ENCODE measurements at places on chromosomes 3 and 15.

- DNase-seq = no peak
Measured at GRCh38 chr15:100832149-100832942, 47.3 kb upstream of the ALDH1A3 start.

GRCh38 chr15:84929795-84930603, 45.5 kb downstream of the SLC28A1 start:
- no peak for DNase-seq

DNA sequence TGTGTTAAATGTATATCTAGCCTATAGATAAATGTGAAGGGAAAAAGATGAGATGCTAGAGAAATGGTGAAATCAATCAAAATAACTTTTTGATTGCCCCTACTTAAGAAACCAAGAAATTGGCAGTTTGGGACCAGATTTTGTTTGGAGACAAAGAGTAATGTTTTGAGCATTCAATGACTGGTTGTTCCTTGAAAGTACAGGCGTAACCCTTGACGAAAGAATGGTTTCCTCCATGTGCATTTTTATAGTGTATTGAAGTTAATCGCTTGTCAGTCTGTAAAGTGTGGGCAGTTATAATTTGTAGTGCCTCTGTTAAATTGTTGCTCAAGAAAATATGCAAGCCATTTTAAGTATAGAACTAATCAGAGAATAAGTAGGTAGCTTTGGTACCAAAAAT, 1.2 kb downstream of the KIF23 start:
- no peak for DNase-seq

GRCh38 chr15:68114356-68114755, 60.2 kb downstream of the PIAS1 start:
- no peak for DNase-seq

DNA sequence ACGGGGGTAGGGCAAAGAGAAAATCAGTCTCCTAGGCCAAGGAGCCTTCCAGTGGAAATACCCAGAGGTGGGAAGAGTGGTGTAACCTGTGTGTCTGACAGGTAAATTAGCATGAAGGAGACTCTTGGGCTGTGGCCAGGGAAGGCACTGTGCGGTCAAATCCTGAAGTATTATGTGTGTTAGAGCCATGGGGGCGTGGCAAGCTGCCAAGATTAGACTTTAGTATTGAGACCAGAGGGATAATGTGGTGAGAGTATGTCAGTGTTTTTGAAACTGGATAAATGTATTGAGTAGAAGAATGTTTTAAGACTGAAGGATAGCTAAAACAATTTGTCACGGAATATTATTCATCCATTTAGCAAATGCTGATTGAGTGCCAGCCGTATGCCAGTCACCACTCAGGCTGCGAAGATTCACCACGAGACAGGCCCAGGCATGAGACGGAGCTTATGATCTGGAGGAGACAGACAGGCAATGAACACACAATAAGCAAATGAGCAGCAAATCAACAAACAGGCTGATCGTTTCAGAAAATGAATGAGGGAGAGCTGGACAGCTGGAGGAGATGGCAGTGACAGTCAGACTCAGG, 445.9 kb downstream of the MCTP2 start:
- no peak for DNase-seq

GRCh38 chr3:7504886-7505775, 644.2 kb downstream of the GRM7 start:
- DNase-seq = no peak

- DNase-seq = no peak
Measured at GRCh38 chr3:54835701-54836100, 92.2 kb downstream of the LRTM1 start.

DNA sequence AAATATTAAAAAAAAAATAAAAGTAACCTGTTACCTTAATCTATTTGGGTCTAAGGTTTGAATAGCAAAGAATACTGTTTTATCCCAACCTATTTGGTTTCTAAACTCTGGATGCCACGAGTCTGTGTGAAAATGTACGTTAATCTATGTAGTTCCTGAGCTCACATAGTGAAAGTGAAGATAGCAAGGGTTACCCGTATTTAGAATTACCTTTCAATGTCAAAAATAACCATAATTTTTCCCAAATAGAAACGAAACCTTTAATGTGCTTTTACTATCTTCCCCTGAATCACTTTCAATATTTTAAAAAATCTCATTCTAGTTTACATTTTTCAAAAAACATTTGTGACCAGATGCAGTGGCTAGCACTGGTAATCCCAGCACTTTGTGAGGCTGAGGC, 5.8 kb upstream of the USP50 start:
- no peak for DNase-seq

GRCh38 chr3:21601178-21601577, 149.8 kb downstream of the ZNF385D start:
- DNase-seq = no peak

DNA sequence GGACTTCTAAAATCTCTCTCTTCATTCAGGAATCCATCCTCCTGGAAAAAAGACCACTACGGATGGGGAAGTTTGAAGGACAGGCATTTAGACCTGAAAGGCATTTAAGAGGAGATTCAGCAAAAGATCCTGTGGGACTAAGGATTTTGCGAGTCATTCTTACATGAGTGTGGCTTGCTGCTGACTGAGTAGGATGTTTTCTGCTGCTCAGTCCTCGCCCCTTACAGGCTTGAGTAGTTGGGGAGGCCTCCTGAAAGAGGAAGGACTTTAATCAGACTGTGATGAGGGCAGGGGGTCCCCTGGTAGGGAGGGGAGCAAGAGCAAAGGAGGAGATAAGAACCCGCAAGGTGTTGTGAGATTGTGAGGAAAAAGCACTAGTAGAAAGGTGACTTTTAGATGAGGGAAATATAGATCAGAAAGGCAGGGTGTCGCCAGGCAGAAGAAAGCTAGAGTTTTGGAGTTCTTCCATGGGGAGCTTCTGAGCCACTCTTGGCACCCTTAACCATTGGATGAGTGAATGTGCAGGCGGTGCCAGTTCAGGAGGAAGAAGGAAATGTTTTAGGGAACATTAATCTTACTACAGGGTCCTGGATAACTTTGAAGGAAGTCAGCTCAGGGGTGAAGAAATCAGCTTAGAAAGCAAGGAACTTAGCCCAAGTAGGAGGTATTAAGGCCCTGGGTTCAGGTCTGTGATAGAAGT, 171.1 kb downstream of the RORA start:
- no peak for DNase-seq

DNA sequence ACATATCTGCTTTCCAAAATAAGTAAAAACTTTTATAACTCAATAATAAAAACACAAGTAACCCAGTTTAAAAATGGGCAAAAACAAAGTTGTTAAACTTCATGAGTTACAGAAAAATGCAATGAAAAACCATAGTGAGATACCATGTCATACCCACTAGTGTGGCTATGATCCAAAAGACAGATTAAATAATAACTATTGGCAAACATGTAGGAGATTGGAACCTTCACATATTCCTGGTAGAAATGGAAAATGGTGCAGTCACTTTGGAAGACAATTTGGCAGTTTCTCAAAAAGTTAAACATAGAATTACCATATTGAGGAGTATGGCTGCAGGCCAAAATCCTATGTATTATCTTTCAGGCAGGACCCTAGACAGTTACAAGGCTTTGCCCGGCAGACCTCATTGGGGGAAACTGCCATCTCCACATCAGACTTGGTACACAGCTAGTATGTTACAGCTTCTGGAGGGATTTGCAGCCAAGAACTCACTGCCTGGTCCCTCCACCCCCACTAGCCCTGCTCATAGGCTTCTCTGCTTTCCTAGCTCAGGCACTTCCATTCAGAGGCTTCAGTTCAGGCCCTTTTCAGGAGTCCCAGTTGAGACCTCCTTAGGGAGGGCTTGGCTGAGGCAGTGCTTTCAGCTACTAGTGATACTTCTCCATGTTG, 147.8 kb downstream of the NEK10 start:
- no peak for DNase-seq

DNA sequence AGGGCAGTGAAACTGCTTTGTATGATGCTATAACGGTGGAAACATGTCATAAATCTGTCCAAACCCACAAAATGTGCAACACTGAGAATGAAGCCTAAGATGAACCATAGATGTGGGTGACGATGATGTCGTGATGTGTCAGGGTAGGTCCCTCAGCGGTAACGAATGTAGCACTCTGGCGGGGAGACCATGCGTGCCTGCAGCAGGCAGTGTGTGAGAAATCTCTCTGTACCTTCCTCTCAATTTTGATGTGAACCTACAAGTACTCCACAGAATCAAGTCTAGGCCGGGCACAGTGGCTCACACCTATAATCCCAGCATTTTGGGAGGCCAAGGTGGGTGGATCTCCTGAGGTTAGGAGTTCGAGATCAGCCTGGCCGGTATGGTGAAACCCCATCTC, 268.2 kb upstream of the LYSMD4 start:
- no peak for DNase-seq

DNA sequence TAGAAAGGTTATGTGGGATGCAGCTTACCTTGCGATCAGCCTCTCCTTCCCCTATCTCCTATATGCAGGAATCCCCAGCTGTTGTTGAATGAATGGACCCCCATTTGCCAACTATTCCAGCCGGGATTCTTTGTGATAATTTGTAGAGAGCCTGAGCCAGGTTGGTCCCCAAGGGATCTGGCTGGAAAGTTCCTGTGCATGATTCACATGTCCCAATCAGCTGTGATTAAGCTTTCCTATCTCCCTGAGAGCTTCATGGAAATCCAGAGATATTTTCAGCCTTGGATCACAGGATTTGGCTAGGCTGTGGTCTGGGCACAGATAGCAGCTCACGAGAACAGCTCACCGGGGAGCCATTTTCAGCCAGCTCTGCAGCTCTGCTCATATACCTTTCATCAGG, 76.7 kb downstream of the ARNT2 start:
- no peak for DNase-seq

- no peak for DNase-seq
Measured at GRCh38 chr3:58173669-58174398, 36.9 kb downstream of the DNASE1L3 start.

DNA sequence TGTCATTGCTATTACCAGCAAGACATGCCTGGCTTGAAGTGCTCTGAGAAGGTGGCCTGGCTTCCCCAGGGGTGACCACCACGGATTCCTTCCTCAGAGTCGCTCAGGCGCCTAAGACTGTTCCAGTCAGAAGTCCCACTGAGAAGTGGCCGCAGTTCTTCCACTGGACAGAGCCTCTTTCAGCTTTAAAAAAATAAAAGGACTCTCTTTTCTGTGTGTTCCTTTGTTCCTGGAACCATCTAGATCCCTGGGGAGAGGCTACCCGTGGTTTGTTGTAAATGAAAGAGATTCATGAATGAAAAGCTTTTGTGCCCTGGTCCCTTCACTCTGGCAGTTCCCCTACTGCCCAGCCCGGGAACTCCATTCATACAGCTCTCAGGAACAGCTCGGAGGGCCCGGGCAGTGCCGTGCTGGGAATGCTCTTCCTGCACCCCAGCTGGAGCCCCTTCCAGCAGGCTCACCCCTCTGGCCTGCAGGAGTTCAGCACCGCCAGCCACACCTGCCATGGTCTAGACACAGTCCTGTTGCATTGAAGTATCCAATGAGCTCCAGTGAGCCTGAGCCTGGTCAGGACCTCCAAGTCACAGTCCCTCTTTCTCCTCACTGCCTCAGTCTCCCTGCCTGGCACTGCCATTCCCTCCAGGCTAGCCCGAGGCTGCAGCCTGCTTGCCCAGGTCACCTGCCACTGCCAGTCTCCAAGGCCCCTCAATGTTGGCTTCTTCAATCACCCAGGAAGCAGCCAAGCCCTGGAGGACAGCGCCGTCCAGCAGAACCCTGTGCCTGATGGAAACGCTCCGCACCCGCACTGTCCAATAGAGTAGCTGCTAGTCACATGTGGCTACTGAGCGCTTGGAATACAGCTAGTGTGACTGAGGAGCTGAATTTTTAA, 75.4 kb downstream of the XXYLT1 start:
- no peak for DNase-seq

DNA sequence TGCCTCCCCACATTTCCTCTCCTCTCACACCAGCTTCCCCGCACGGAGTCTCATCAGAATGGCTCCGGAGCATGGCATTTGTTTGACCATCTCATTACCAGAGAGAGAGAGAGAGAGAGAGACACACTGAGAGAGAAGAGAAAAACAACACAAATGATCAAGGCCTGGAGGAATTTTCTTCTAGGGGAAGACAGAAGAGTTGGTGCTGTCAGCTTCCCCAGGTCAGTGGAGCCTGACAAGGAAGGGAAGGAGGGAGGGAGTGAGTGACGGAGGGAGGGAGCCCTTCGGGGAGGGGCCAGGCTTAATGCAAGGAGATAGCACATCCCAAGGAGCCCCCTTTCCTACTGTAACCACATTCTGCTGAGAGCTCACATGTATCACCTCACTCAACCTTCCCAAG, 9.1 kb downstream of the ST8SIA2 start:
- no peak for DNase-seq

- DNase-seq = no peak
Measured at GRCh38 chr15:69491038-69491505, 38.5 kb downstream of the RPLP1 start.

DNA sequence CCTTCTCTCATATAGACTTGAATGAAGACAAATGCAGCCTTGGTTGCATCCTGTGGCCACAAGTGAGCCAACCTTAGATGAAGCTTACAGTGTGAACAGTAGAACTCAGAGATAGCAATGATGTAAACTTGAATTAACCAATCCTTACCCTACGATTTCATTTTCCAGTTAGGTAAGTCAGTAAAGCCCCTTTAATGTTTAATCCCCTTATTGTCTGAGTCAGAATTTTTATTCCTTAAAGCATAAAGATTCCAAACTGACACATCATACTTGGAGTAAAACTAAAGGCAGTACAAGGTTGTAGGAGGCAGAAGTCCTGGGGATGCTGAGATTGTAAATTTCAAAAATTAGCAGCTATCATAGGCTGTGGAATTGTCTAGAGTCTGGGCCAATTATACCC, 507.8 kb upstream of the DPH6 start:
- no peak for DNase-seq

DNA sequence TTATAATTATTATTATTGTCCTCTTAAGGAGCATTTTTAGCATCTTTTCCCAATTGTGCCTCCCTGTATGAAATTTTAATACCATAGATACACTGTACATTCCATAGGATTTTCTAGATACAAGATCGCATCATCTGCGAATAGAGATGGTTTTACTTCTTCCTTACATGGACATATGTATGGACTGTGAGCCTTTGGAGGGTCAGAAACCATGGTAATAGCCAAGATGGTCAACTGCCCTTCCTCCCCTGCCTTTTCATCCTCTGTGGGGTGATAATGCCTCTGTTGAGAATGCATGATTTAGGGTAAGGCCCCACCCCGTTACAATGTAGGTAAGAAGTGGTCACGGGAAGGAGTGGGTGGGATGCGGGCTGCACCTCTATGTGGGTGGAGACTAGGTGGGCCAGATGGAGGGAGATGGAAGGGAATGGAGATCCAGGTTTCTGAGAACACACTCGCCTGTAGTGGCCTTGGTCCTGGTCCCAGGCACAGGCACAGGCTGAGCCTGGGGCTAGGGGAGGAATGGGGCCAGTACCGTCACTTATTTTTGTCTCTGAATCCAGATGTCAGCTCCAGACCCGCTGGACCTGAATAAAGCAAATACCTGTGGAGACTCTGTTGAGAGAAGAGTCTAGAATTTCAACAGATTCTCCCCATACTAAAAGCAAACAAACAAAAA, 31.7 kb downstream of the GOLGA6A start:
- DNase-seq = no peak

DNA sequence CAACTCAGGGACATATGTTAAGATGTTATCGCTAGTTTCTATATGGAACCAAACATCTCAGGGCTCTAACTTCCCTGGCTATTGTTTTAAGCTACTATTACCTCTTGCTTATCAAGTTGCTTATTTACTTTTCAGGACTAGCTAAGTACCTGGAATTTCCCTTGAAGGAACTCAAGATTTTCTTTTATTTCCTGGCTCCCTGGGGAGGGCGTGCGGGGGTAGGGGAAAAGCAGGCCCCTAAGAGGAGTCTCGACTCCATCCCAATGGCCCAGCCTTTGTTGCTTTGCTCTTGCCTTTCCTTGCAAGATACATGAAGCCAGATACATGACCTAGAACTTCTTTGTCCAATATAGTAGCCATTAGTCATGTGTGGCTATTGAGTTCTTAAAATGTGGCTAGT, 76.9 kb upstream of the STXBP5L start:
- DNase-seq = no peak
